Glutamatergic neuron (in vitro differentiated cells): ENCODE measurements at places on chromosomes 7 and 10. TPM values are rescaled to one million over a fixed set of nuclear protein-coding genes. Genes with fewer than 3 reads are reported as not detected.

Gene FBXL13
- total RNA-seq = 1.1 TPM

Gene CALCR
- total RNA-seq = not detected

Gene ITIH2
- total RNA-seq = not detected

Gene RBM17
- 171 TPM for total RNA-seq

Gene FOXI2
- total RNA-seq = 0.17 TPM

Gene STAG3
- 1.1 TPM for total RNA-seq

Gene UTF1
- total RNA-seq = 0.61 TPM

Gene VAX1
- total RNA-seq = 0.27 TPM

Gene GTF2IRD1
- 59.4 TPM for total RNA-seq

Gene CFAP58
- 2.2 TPM for total RNA-seq

Gene AGAP3
- total RNA-seq = 406 TPM

Gene MRPS17
- 13.4 TPM for total RNA-seq

Gene ZNF783
- 22.9 TPM for total RNA-seq

Gene MSS51
- 3.5 TPM for total RNA-seq

Gene CCDC3
- 13.8 TPM for total RNA-seq

Gene KIAA1549
- 40.2 TPM for total RNA-seq

Gene PRKAR2B
- 14.6 TPM for total RNA-seq

Gene DYDC2
- not detected for total RNA-seq

Gene EIF4H
- total RNA-seq = 234 TPM

Gene ABCB1
- 0.78 TPM for total RNA-seq

Gene BICC1
- 0.12 TPM for total RNA-seq

Gene CDK14
- total RNA-seq = 96.5 TPM

Gene SAMD9
- not detected for total RNA-seq

Gene CTTNBP2
- total RNA-seq = 22.2 TPM

Gene MACC1
- 0.29 TPM for total RNA-seq

Gene CALHM3
- total RNA-seq = not detected

Gene BZW2
- total RNA-seq = 86.7 TPM

Gene SUGCT
- total RNA-seq = 1.2 TPM

Gene OR2A5
- not detected for total RNA-seq
